Psoas muscle (tissue), 8 donors: ENCODE measurements at places on chromosomes 7 and 10. TPM values are rescaled to one million over a fixed set of nuclear protein-coding genes. Genes with fewer than 3 reads are reported as not detected.
A peak's percentile ranks its signal among the peaks of the same experiment; 100 is the strongest.

DNA sequence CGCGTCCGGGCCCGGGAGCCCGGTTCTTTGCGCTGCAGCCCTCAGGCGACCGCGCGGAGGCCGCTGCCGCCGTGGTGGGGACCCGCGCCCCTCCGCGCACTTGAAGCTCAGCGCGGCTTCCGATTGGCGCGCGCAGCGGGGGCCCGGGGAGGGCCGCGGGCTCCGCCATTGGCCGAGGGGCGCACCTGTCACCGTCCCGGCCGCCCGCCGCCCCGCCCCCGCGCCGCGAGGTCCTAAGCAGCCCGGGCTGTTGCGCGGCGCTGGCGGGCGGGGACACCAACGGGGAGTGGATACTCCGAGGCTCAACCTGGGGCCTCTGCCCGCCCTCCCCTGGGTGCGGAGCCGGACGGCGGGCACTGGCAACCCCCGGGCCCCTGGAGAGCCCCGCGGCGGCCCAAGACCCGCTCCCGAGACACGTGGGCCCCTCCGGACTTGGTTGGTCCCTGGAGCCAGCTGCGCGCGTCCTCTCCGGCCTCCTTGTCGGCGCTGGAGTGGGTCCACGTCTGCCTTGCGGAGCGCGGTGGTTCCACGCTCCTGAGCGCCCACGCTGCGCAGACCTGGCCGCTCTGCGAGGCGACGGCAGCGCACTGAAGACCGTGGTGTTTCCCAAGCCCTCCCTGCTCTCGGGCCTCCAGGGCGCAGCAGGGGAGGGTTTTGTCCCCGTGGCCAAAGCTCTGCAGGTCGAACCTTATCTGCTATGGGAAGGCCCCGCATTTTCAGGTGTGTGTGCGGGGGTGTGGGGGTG is at the start of gene MNX1:
MNX1 (minus strand) TSS at position 76 of the 745 bp plus-strand sequence. CDS start 313 bp downstream, outside the sequence.
- H3K27me3 ChIP-seq: peaks cover 97% of the 10 kb centered on the region
- peaks cover 11% of the 10 kb centered on the region for H3K4me1 ChIP-seq
- no peak within 1 kb of the TSS for H3K27ac ChIP-seq
- peak within 1 kb of the TSS; percentile 82 for H3K4me3 ChIP-seq

GRCh38 chr10:7409732-7410168 is 1.1 kb downstream of the SFMBT2 start:
- H3K27me3 ChIP-seq: no peaks in the 10 kb centered on the region
- peaks cover 16% of the 10 kb centered on the region for H3K4me1 ChIP-seq
- peak overlapping the region; percentile 81 for H3K27ac ChIP-seq
- peak overlapping the region; percentile 77 for H3K4me3 ChIP-seq

GRCh38 chr7:100066953-100067352 is 14.6 kb downstream of the ZNF3 start:
- no peak overlapping the region for H3K4me3 ChIP-seq
- H3K36me3 ChIP-seq: peaks cover 89% of the 10 kb centered on the region
- H3K27me3 ChIP-seq: no peaks in the 10 kb centered on the region
- no peak overlapping the region for H3K27ac ChIP-seq
- H3K4me1 ChIP-seq: no peaks in the 10 kb centered on the region
- no peak for DNase-seq

DNA sequence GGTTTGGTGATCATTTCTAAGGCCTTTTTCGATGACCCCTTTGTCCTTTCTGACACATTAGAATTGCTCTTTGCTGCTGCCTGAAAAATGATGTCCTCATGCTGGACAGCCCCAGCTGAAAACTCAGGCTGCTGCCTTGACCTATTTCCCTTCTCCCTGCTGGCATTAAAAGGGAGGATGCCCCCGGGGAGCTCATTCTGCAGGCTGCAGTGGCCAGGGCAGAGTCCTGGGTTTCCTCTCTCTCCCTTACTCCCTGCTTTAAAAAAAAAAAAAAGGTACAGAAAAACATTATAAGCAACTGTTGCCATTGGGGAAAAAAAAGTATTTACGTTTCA is 35.4 kb downstream of the LRRC4 start:
- no peak for DNase-seq
- H3K4me3 ChIP-seq: no peak overlapping the region
- peaks cover 2% of the 10 kb centered on the region for H3K36me3 ChIP-seq
- H3K27ac ChIP-seq: peak overlapping the region; percentile 71
- H3K27me3 ChIP-seq: no peaks in the 10 kb centered on the region

- no peak overlapping the region for H3K4me3 ChIP-seq
- no peak overlapping the region for H3K27ac ChIP-seq
- DNase-seq: no peak
- H3K36me3 ChIP-seq: peaks cover 8% of the 10 kb centered on the region
- peaks cover 22% of the 10 kb centered on the region for H3K4me1 ChIP-seq
Observed at GRCh38 chr10:50432211-50433009, 181.1 kb upstream of the ASAH2 start.

- no peaks in the 10 kb centered on the region for H3K27me3 ChIP-seq
- no peaks in the 10 kb centered on the region for H3K4me1 ChIP-seq
- H3K4me3 ChIP-seq: no peak overlapping the region
- no peaks in the 10 kb centered on the region for H3K36me3 ChIP-seq
- no peak overlapping the region for H3K27ac ChIP-seq
Observed at GRCh38 chr7:134899729-134900128, 86.6 kb upstream of the AGBL3 start.

- DNase-seq: no peak
- H3K27ac ChIP-seq: peak overlapping the region; percentile 90
- H3K4me3 ChIP-seq: no peak overlapping the region
Observed at GRCh38 chr7:101937717-101938514, 120.5 kb downstream of the CUX1 start.

GRCh38 chr7:1508277-1508758 is 4.1 kb upstream of the INTS1 start:
- peaks cover 14% of the 10 kb centered on the region for H3K4me1 ChIP-seq
- no peak overlapping the region for H3K4me3 ChIP-seq
- H3K36me3 ChIP-seq: no peaks in the 10 kb centered on the region
- DNase-seq: no peak
- peak overlapping the region; percentile 65 for H3K27ac ChIP-seq

GRCh38 chr10:97683556-97684367 is 3.3 kb downstream of the AVPI1 start:
- H3K27me3 ChIP-seq: no peaks in the 10 kb centered on the region
- no peaks in the 10 kb centered on the region for H3K36me3 ChIP-seq
- peaks cover 37% of the 10 kb centered on the region for H3K4me1 ChIP-seq
- no peak for DNase-seq
- H3K4me3 ChIP-seq: peak overlapping the region; percentile 74

DNA sequence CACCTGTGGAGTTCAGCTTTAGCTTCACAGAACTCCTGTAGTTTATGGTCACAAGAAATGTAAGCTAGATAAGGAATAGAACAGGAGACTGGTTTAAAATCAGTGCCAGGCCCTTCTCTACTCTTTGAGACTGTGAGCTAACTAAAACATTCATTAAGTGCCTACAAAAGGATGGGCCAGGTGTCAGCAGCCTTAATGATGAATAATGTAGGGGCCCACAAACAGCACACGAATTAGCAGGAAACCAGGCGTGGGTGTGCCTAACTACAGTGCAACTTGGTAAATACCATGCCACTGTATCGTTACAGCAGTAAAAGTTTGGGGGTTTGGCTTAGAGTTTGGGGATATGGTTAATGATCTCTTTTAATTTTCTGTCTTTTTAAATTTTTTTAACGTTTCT is 6.1 kb upstream of the ABLIM1 start:
- H3K27me3 ChIP-seq: no peaks in the 10 kb centered on the region
- H3K36me3 ChIP-seq: no peaks in the 10 kb centered on the region
- H3K27ac ChIP-seq: no peak overlapping the region
- no peak overlapping the region for H3K4me3 ChIP-seq

DNA sequence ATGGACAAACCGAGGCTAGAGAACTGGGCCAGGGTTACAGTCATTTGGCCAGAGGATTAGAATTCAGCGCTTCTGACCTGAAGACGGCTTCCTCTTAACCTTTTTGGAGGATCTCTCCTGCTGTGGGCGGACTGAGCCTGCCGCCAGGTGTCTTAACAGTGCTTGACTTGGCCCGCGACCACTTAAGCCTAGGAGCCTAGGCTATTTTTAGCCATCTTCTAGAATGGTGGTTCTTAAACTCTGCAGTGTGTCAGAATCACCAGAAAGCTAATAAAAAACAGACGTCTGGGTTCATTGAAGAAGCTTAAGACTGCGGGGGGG is 722 bp downstream of the MDH2 start:
- H3K36me3 ChIP-seq: peaks cover 12% of the 10 kb centered on the region
- H3K4me3 ChIP-seq: peak overlapping the region; percentile 96
- H3K4me1 ChIP-seq: peaks cover 28% of the 10 kb centered on the region

- H3K27ac ChIP-seq: no peak overlapping the region
- no peak overlapping the region for H3K4me3 ChIP-seq
- no peaks in the 10 kb centered on the region for H3K4me1 ChIP-seq
- no peak for DNase-seq
Observed at GRCh38 chr10:48490571-48490940, 114.3 kb downstream of the ARHGAP22 start.

GRCh38 chr7:139125657-139126056 is 16.1 kb upstream of the ZC3HAV1 start:
- no peak overlapping the region for H3K4me3 ChIP-seq
- H3K27ac ChIP-seq: no peak overlapping the region
- H3K27me3 ChIP-seq: no peaks in the 10 kb centered on the region
- DNase-seq: no peak

DNA sequence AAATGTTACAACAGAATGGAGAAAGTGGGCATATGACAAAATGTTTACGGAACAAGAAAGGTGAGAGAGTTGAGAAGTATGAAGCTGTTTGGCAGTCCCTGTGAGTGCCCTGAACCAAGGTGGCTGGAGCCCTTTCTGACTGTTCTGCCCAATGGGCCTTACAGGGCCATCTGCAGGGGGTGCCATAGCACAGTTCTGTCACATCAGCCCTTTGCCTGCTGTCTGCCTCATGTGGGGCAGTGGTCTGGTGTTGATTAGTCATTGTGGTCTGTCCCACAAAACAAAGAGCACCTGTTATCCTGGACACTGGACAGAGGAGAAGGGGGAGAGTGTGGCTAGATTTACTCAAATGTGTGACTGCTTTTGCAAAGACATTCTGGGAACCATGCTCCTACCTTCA is 51.5 kb upstream of the OSBPL3 start:
- no peak overlapping the region for H3K4me3 ChIP-seq
- no peak for DNase-seq
- H3K27ac ChIP-seq: no peak overlapping the region
- no peaks in the 10 kb centered on the region for H3K36me3 ChIP-seq

- no peak for DNase-seq
- peak overlapping the region; percentile 36 for H3K27ac ChIP-seq
- no peaks in the 10 kb centered on the region for H3K27me3 ChIP-seq
- H3K36me3 ChIP-seq: no peaks in the 10 kb centered on the region
Observed at GRCh38 chr7:6382817-6383216, 64.9 kb downstream of the DAGLB start.

- no peaks in the 10 kb centered on the region for H3K4me1 ChIP-seq
- H3K4me3 ChIP-seq: no peak overlapping the region
- H3K27me3 ChIP-seq: no peaks in the 10 kb centered on the region
- no peak overlapping the region for H3K27ac ChIP-seq
- DNase-seq: no peak
- H3K36me3 ChIP-seq: no peaks in the 10 kb centered on the region
Observed at GRCh38 chr10:11532306-11532705, 79.1 kb downstream of the USP6NL start.

DNA sequence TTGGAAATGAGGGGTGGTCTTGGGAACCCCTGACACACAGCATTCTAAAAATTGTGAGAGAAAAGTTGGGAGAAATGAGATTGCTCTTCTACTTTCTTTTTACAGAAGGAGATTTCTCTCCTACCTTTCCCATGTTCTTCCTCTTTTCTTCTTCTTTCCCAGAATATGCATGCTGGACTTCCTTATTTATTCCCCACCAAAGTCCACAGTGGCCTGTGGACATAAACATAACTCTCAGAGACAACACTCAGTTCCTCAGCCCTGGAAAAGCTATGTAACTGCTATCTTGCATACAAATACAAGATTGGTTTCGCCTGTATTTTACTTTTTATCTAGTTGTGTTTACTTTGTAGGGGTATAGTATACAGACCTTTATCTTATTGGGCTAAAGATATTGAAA is 54.6 kb upstream of the C1GALT1 start:
- H3K27me3 ChIP-seq: no peaks in the 10 kb centered on the region
- DNase-seq: no peak
- H3K4me1 ChIP-seq: no peaks in the 10 kb centered on the region
- no peak overlapping the region for H3K4me3 ChIP-seq

DNA sequence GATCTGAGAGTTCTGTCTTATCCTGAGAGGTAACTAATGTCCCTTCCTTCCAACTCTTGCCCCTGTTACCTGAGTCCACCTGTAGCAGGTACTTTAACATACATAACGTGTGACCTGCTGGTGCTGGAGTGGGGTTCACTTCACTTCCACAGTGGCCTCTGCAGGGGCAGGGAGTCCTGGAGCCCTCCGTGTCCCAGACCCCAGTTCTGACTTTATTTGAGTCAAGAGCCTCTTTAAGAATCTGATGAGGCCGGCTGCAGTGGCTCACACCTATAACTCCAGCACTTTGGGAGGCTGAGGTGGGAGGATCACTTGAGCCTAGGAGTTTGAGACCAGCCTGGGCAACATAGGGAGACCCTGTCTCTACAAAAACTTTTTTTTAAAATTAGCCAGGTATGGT is 117.0 kb upstream of the RET start:
- H3K27ac ChIP-seq: no peak overlapping the region
- no peak for DNase-seq
- H3K4me3 ChIP-seq: no peak overlapping the region
- no peaks in the 10 kb centered on the region for H3K27me3 ChIP-seq
- H3K36me3 ChIP-seq: no peaks in the 10 kb centered on the region

DNA sequence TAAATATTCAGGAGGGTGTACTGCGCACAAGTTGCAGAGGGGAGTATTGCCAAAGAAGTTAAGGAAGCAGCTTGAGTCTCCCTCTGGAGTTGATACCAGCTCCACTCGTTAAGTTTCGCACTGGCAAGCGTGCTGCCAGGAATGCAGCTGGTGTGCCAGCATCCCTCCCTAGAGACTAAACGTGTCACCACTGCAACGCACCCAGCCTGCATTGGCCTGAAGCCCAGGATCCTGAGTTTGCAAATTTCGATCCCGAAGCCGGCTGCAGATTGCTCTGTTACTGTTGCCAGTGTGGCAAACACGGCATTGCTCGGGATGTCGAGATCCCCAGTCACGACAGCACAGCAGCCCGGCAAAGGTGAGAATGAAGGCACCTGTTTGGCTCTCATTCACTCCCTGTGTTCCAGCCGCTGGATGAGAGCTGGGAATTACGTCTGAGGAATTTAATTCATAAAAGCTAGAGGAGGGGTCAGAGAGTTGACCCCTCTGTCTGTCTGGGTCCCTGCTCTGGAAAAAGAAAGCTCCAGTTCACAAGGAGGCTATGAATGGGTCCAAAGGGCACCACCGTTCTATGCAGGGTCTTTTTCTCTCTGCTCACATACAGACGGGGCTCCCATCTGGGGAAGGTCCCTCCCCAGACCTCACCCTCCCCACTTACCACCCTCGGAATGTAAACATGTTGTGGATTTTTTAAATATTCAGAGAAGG is 61.0 kb downstream of the NRP1 start:
- H3K27me3 ChIP-seq: no peaks in the 10 kb centered on the region
- H3K4me3 ChIP-seq: peak overlapping the region; percentile 60
- H3K4me1 ChIP-seq: peaks cover 50% of the 10 kb centered on the region
- peak overlapping the region; percentile 88 for H3K27ac ChIP-seq

NEUROG3 gene
- polyA plus RNA-seq: not detected

RBM48 gene
- polyA plus RNA-seq: 12.7 TPM

IFIT1B gene
- not detected for polyA plus RNA-seq

NAT16 gene
- not detected for polyA plus RNA-seq

ZNF488 gene
- 0.04 TPM for polyA plus RNA-seq

CFAP70 gene
- polyA plus RNA-seq: 0.08 TPM

ANXA8L1 gene
- polyA plus RNA-seq: not detected

PTPRE gene
- polyA plus RNA-seq: 1.5 TPM

LIMK1 gene
- 30.2 TPM for polyA plus RNA-seq
